ENCODE measurements at places on chromosomes 7 and 10.

DNA sequence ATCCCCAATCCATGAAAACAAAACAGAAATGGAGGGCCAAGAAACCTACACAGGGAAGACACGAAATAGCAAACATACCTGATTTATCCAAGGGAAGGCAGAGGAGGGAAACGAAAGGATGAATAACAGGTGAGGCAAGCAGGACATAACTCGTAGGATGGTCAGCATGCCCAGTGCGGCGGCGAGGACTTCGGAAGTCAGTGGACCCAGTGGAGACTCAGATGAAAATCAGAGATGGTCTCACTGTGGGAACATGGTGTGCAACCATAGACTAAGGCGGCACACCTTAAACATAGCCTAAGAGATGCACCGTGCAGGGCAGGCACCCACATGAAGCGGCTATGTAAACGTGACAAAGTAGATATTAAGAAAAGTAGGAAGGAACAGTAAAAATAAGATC, 157.5 kb downstream of the MGMT start:
- no peak for DNase-seq

DNA sequence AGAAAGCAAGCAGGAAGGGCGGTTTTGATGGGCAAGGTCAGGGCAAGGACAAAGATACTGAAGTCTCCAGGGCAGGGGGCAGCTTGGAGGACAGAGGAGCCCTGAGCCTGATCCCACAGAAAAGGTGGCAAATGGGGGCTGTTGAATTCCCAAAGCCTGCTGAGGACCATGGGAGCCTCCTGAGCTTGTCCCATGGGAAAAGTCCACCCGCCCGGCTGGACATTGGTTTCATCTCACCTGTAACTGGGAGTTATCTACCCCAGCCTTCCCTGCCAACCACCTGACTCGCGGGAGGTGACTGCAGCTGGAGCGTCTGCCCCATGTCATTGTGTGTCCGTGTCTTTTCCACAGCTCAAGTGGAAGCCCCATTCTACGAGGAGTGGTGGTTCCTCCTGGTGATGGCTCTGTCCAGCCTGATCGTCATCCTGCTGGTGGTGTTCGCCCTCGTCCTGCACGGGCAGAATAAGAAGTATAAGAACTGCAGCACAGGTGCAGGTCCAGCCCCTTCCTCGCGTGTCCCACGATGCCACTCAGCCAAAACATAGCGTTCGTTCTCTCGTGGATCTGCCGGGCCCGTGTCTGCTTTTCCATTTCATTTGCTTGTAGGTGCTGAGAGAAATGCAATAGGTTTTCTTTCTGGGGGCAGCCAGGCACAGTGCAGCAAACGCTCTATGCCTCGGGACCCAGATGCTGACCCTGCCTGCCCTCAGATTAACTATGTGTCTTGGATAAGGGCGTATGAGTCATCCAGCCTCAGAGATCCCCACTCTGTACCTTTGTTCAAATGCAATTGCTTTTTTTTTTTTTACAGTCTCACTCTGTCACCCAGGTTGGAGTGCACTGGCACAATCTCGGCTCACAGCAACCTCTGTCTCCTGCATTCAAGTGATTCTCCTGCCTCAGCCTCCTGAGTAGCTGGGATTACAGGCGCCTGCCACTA, 444.5 kb upstream of the FOXK1 start:
- no peak for DNase-seq

DNA sequence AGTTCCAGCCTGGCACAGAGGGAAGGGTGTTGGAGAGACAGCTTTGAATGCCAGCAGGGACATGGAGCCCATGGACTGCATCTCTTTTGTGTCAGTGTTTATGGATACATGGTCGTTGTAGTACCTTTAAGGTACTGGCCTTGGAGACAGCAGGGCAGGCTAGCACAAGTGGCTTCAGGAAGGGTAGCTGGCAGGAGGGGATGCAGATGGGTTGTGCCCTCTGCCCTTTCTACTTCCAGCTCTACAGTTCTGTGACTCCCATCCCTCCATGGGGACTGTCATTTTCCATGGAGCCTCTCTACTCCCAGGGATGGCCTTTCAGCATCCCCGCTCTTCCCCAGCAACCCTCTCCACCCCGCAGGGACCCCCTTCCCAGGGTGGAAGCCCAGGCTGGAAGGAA, 25.1 kb downstream of the POLL start:
- no peak for DNase-seq

GRCh38 chr10:72812753-72813430, 80.6 kb upstream of the OIT3 start:
- peak; percentile 35 for DNase-seq

GRCh38 chr10:4333459-4333894, 492.5 kb upstream of the AKR1E2 start:
- no peak for DNase-seq

GRCh38 chr10:120011359-120012130, 119.0 kb downstream of the SEC23IP start:
- DNase-seq, result no peak
